ENCODE measurements at places on chromosomes 12 and 14.

DNA sequence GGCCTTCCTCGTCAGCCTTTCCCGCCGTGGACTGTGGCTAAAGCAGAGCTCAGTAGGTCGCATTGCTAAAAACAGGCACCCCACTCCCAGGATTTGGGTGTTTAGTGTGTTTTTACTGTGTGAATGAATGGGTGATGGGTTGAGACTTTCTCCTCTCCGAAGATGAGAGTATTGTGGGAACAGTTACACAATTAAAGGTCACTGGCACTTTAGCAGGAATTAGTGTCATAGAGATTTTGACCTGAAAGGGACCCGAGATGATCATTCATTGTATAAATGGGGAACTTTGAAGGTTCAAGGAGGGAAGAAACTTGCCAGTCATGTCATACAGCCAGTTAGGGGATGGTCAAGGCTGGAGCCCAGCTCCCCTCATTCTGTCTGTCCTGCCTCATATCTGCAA is 56.9 kb downstream of the TSPAN9 start:
- no peak for DNase-seq

DNA sequence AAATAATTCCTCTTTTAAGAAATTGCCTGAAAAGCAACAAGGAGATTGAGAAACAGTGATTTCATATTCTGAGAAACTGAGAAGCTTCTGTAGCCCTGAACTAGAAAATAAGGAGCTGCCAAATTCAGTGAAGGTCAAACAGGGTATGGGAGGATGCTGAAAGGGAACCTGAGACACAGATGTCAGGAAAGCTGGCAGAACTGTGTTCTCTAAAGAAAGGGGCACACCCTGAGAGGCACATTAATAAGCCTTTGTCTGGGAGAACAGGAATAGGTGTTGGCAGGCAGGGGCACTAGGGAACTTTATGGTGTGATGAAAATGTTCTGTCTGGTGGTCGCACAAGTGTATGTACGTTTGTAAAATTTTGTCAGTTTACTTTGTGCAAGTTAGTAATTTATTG is 29.6 kb downstream of the VRK1 start:
- no peak for DNase-seq

DNA sequence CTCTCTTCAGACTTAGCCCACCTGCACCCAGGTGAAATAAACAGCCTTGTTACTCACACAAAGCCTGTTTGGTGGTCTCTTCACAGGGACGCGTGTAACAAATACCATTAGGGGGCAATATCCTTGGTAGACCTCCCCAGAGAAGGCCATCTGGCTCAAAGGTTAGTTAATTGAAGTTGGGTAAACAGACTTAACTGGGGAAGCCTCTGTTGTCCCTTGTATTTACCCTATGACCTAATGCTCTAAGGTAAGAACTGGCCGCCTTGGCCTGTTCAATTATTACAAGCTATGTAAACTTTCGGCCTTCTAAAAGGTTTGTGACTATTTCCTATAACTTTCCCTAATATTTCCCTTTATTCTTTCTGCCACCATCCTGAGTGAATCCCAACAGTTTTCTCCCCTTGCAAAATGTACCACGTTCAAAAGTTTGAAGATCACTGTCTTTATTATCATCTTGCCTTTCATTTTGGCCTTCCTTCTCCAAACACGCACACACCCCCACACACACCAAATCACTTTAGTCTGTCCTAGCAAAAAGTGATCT is 15.3 kb upstream of the LYZ start:
- no peak for DNase-seq

GRCh38 chr12:107361970-107362369 is 268.6 kb upstream of the CRY1 start:
- no peak for DNase-seq

DNA sequence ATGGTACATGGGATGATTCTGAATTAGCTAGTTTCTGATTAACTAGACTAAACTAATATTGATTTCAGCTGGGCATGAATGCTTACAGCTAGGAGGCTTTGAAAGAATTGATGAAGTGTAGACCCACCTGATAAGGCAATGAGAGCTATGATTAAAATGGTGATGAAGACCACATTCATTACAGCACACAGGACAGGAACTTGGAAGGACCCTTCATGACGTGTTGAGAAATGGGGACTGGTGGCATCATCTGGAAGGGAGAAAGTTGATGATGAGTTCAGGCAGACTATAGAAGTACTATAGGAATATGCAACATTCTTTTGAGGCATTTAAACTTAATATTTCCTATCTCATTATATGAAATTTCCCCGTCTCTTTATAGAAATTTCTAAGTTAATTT is 4.5 kb downstream of the CD69 start:
- DNase-seq, result no peak

GRCh38 chr12:13566292-13566691 is 369.8 kb downstream of the EMP1 start:
- DNase-seq, result no peak

- DNase-seq, result no peak
These were observed 915.2 kb downstream of the SLC6A15 start for GRCh38 chr12:83997423-83997822.

GRCh38 chr12:22473212-22473611 is 71.1 kb downstream of the C2CD5 start:
- DNase-seq, result no peak

DNA sequence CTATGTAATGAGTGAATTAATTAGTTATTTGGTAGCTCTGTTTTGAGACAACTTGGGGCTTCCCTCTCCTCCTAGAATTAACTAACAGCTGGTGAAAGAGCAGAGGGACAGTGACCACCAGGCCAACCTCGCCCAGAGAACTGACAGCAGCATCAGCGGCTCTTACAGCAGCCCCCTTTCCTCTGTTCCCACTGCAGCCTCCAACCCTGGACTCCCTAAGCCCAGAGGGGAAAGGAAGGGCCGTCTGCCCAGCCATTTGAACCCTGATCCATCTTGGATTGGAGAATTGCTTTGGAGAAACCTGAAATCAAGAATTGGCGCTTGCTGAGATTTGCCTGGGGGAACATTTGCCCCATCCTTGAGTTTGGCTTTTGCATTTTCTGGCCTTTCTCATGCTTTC is 45.5 kb downstream of the B4GALNT3 start:
- DNase-seq, result no peak

- no peak for DNase-seq
These were observed at the start of gene KCNK13 for GRCh38 chr14:90061685-90062126. TSS of gene KCNK13 (plus strand) at chr14:90061994. CDS start at chr14:90062206, 212 bp downstream.

GRCh38 chr12:128891856-128892255 is 38.6 kb downstream of the GLT1D1 start:
- no peak for DNase-seq

Measured in prostate gland (tissue), 2 donors.